ENCODE measurements at places on chromosomes 5 and 9. TPM values are rescaled to one million over a fixed set of nuclear protein-coding genes. Genes with fewer than 3 reads are reported as not detected.
A peak's percentile ranks its signal among the peaks of the same experiment; 100 is the strongest.

DNA sequence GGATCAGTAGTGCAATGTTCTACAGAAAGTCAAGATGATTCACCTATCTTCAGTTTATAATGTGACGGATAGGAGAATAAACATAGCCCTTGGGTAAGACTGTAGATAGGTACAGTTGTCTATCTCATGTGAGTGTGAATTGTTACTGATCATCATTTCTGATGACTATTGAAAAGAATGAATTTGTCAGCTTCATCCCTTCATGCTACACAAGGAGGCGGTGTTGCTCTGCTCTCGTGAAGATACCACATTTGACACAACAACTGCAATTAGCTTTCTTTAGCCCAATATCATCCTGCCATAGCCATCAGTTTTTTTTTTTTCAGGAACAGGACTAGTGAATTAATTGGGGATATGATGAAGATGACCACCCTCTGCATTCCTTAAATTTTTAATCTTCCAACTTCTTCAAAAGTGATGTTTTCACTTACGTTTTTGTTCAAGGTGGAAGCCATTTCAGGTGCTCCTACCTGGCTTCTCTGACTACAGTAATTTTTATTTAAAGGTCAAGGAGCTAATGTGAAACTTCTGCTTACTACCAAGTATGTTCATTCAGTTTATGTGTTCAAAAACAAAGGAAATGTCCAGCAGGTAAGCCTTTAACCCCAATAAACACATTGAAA, 152.9 kb upstream of the MOCS2 start:
- H3K4me3 ChIP-seq = no peak overlapping the region
- DNase-seq = no peak
- no peak overlapping the region for H3K27ac ChIP-seq

- no peaks in the 10 kb centered on the region for H3K27me3 ChIP-seq
- peaks cover 98% of the 10 kb centered on the region for H3K36me3 ChIP-seq
- no peak for DNase-seq
- no peak overlapping the region for H3K4me3 ChIP-seq
Observed at GRCh38 chr9:130627896-130628792, 36.2 kb upstream of the PRDM12 start.

DNA sequence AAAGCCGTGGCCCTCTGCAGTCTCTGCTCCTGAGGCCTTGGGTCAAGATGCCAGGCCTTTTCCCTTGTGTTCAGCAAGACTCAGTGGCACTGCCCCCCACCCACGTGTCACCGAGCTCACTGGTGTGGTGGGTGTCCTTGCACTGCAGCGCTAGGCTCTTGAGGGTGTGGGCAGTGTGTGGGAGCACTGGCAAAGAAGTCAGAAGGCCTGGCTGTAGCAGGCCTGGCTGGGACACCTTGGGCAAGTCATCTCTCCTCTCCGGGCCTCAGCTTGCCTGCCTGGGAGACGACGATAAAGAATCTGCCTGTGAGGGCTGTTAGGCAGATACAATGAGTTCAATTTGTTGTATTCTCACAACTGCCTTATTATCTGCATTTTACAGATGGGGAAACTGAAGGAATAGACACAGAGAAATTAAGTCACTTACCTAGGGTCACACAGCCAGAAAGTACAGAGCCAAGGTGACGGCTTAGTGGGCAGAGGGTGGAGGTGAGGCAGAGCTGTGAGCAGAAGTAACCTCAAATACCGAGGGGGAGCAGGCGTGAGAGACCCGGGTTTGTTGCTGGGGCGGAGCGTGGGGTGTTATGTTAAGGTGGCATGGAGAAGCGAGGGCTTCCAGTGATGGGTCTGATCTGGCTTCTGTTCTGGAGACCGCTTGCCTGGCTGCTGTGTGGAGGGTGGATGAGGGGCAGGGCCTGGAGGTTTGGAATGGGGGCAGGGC, 1.4 kb downstream of the TSPAN17 start:
- H3K27ac ChIP-seq = peak overlapping the region; percentile 82
- H3K27me3 ChIP-seq = no peaks in the 10 kb centered on the region
- H3K36me3 ChIP-seq = no peaks in the 10 kb centered on the region
- DNase-seq = no peak
- H3K4me1 ChIP-seq = peaks cover 22% of the 10 kb centered on the region

GRCh38 chr5:135574493-135574892, 4.3 kb downstream of the CXCL14 start:
- H3K27me3 ChIP-seq = peaks cover 49% of the 10 kb centered on the region
- DNase-seq = no peak
- H3K4me3 ChIP-seq = no peak overlapping the region
- no peaks in the 10 kb centered on the region for H3K4me1 ChIP-seq
- H3K36me3 ChIP-seq = no peaks in the 10 kb centered on the region

- H3K4me1 ChIP-seq = peaks cover 6% of the 10 kb centered on the region
- no peak overlapping the region for H3K27ac ChIP-seq
- H3K4me3 ChIP-seq = no peak overlapping the region
- H3K36me3 ChIP-seq = no peaks in the 10 kb centered on the region
Observed at GRCh38 chr9:136286987-136287379, 16.9 kb downstream of the CCDC187 start.

OR1J2 gene
- total RNA-seq = not detected

SIT1 gene
- total RNA-seq = not detected

ZBTB5 gene
- total RNA-seq = 9.4 TPM

RHOBTB3 gene
- 75.6 TPM for total RNA-seq
